ENCODE measurements at places on chromosomes 4 and X. TPM values are rescaled to one million over a fixed set of nuclear protein-coding genes. Genes with fewer than 3 reads are reported as not detected.

DNA sequence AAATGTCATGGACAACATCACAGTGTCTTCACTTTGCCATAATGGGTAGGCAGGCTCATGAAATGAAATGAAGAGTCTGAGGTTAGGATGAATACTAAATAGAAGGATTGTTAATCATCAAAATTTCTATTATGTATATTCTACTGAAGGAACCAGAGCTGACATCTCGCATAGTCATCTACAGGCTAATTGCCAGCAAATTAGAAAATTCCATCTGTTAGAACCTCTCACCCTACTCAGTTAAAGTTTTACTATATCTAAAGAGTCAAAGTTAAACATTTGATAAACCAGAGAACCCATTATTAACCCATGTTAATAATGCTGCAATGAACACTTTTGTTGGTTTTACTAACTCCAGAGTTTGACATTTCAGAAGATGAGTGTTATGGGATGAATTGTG is 114.6 kb downstream of the ARHGAP6 start:
- ATAC-seq = no peak

DNA sequence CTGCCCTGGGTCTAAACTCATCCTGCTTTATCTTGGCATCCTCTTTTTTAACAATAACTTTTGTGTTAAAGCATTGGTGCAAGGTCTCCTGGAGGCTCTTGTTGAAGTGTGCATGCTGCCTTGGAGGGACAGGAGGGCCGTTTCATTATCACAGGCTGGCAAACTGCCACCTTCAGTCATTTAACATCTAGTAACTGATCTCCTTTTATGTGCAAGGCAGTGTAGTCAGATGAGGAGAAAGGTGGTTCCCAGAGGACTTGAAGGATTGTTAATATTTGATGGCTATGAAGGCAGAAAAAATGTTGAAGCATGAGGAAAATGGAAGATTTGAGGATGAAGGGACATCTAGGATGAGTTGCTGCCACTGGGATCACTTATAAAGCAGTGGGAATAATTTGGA is 439.4 kb downstream of the RAPGEF2 start:
- ATAC-seq = no peak

- no peak for ATAC-seq
Measured at GRCh38 chr4:143248827-143249226, 64.1 kb downstream of the USP38 start.

DNA sequence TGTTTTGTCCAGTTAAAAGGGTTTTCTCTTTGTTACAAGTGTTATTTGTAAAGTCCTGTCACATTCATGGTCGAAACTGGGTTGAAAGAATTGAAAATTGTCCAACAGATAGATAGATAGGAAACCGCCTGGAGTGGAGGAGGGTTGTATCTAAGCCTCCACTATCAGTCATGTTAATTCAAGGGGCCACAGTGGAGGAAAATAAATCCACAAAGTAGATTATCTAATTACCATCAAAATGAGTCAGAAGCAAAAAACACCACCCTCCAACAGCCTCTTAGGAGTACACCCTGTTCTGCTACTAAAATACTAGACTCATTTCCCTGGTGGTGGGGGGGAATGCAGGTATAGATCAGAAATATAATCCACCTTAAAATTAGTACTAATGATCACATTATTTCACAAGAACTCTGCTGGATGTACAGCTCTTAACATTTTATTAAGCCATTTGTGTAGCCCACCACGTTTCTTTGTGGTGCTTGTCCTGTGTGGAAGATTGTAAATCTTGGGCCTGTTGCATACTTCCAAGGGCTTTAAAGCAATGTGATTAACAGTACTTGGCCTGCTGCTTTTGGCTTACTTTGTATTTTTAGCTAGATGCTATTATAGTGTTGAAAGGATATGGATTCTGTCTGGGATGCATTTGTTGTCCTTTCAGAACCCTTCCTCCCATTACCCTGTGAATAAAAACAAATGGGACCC is 26.8 kb downstream of the RBBP7 start:
- no peak for ATAC-seq

GRCh38 chr4:177579649-177580048 is 137.4 kb upstream of the AGA start:
- ATAC-seq = no peak

PITX2 gene
- total RNA-seq = not detected

FAM156B gene
- total RNA-seq = 12.4 TPM

HTN3 gene
- total RNA-seq = not detected

DNA sequence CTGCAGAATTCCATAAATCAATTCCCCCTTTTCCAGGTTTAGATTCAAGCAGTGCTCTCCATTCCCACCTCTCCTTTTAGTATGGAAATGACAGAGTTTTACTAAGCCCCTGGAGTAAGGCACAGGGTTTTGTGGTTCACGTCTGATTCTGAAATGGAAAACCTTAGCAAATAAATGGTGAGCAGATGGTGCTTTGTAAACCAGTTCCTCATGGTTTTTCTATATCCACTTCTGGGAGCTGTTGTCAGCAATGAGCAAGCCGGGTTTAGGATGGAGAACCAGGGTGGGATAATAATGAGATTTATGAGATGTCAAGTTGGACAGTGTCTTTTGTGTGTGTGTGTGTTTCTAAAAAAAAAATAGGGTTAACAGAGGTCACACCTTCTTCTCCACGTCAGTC is 113.8 kb upstream of the RBPJ start:
- ATAC-seq = no peak

HS3ST1 gene
- total RNA-seq = 0.19 TPM

DNA sequence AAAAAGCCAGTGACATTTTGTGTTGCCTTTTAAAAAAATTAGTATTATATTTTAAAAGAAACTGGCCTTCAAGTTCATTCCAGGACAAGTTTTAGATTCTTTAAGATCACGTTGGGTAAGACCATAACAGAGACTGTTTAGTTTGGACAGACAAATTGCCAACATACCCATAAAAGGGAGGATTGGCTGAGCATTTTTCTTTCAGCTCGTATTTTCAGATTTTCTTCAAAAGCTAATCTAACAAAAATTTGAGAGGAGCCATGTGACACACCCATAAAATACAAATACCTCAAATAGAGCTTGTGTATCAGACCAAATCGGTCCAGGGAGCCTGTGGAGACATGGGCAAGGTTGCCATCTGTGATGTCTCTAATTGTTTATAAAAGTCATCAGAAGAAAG is 74.6 kb upstream of the C1QTNF7 start:
- no peak for ATAC-seq

- ATAC-seq = no peak
Measured at GRCh38 chr4:154983714-154984113, 202.6 kb downstream of the RBM46 start.

PPP4R3C gene
- total RNA-seq = not detected

TMPRSS11B gene
- not detected for total RNA-seq

DNA sequence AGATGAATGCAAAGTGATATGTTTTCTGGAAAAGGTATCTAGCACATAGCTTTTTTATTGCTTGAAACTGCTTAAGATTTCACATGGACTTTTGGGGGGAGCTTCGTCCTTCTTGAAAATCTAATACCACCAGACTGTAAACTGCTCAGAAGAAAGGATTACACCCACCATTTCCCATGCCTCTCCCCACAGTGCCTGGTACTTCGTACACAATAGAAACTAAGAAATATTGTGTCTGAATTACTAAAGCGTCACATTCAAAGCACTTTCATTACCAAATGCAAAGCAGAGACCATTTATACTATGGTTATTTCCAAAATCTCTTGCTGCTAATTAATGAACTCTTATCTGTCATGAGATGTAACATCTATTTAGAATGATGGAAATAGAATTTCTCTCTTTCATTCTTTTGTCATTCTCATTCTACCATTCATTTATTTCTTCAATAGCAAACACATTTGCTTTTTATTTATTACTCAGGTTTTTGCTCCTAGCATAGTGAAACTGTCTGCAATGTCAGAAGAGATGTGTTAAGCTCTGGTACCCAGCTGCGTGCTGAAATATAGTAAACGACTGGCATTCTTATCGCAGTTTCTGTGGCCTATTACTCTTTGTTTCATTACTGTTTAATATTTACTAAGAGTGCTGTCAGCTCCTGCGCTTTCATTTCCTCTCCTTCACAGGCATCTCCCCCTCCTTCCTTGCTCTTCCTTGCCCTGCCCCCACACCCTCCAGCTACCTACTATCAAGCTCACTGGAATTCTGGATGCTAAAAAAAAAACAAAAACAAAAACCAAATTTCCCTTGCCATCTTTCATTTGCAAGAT is 51.4 kb upstream of the RAPGEF2 start:
- peak; percentile 23 for ATAC-seq

DUSP9 gene
- not detected for total RNA-seq

- ATAC-seq = no peak
Measured at GRCh38 chrX:10582945-10583344, 37.4 kb downstream of the MID1 start.

DNA sequence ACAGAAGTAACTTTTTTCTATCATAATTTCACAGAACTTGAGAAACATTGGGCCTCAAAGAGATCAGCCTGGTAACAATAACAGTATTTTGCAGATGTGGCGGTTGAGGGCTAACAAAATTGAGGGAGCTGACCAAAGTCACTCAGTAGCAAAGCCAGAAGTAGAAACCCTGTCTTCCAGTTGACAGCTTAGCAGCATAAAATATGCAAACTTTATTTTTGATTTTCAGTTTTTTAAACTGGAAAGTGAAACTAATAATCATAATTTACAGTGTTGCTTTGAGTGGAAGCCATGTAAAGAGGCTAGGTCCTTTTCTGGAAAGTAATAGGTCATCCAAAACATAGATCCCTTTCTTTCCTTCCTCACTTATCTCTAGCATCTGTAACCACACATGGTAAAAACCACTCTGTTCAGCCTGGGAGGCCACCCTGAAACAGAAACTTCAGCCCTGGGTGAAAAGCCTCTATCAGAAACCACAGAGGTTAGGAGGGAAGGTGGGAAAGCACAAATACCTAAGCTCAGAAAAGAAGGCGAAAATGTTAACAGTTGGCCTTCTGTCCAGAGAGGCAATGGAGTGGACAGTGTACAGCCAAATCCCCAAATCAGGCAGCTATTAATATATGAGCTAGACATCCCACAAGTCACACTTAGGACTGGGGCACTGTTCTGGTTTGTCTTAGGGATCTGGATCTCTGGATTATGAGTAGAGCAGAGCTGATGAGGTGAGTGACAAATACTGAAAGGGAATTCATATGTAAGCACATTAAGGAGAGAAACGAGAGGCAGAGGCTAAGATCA is 61.1 kb upstream of the ARSJ start:
- peak; percentile 72 for ATAC-seq

BEND2 gene
- not detected for total RNA-seq

KIAA1210 gene
- not detected for total RNA-seq

- ATAC-seq = no peak
Measured at GRCh38 chr4:159027535-159027934, 75.3 kb upstream of the RAPGEF2 start.

DNA sequence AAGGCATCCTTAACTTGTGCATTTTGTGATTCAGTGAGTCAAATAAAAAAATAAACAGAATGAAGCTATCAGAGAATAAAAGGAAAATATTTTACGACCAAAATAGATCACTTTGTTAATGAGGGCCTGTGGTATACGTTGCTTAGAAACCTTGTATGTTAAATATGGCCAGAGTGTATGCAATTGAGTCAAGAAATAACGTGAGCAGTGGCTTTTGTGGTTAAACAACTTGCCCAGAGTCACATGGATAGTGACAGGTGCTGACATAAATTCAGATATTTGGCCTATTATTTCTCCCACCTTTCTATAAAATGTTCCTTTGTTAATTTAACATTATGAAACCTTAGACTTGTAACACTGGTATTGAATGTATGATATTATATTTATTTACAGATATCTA is 393.4 kb downstream of the PABPC4L start:
- ATAC-seq = no peak

All from activated T-helper 17 cell treated with anti-CD3 and anti-CD28 coated beads, Interleukin-2, amount 50 U/mL, for 72 hours (primary cell).